ENCODE measurements at places on chromosomes 4 and X.

DNA sequence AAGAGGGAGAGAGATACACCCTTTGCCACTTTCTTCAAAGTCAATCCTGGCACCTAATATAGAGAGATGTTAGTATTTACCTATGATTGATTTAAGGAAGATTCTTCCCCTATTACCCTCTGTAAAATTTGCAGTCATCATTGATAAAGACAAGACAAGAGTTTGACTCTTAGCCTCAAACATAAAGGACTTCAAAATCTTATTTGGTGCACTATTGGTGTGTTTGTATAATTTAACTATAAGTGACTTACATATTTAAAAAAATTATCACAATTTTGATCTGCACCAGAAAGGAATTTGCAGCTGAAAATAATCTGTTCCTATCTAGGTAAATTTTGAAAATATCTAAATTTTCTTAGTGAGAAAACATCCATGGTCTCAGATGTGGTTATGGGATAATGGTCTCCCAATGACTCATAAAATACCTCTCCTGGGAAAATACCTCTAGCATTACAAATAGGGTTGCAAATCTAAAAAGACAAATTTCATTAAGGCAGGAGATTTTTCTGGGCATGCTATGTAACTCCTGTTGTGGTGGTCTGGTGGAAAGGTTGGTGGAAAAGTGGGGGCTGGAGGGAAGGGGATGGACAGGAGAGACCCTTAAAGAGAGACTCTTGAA lies 173.6 kb upstream of the MED14 start:
- DNase-seq = no peak

- no peak for DNase-seq
Observed at GRCh38 chr4:171256223-171256622, 557.0 kb upstream of the GALNTL6 start.

DNA sequence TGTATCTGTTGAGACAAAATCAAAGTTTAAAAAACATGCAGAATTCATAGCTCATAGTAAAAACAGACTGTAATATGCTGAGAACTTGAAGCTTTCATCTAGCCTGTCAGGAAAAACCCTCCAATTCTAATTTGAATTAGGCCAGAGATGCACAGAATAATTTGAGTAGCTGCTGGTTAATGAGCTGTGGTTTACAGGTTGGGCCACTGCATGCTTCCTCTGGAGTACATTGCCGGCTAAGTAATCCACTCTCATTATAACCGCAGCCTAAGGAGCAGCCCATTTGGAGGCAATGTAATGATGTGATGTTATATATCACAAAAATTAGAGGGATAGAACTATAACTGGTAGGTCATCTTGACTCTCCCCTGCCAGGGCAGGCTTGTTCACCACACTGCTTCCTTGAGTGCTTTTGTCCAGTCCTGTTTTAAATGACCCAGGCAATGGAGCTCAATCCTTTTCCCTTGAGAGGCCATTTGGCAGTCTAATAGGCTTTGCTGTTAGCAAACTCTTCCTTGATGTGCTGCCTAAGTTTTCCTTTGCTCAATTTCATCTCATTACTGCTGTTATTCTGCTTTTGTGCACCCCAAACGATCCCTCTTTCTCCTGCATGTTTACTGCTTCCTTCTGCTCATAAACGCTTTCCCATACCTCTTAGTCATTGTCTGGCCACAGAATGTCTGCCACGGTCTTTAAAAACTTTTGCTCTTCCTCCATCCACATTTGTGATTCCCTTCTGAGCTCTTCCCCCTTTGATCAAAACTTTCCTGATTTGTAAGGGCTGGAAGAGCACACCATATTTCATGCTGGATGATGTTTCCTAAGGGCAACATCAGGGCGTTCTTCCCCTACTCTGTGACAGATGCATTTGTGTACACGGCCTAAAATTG lies 230.9 kb downstream of the C4orf33 start:
- peak; percentile 48 for DNase-seq

GRCh38 chrX:632366-633042 lies 1.9 kb downstream of the SHOX start:
- DNase-seq = peak; percentile 45

GRCh38 chrX:15206306-15206705 lies 63.6 kb downstream of the ASB9 start:
- DNase-seq = no peak

GRCh38 chrX:39990388-39990787 lies 107.4 kb downstream of the BCOR start:
- no peak for DNase-seq

- no peak for DNase-seq
Observed at GRCh38 chr4:79831701-79832514, 241.1 kb downstream of the ANTXR2 start.

- no peak for DNase-seq
Observed at GRCh38 chr4:8322794-8323704, 53.5 kb downstream of the HTRA3 start.

DNA sequence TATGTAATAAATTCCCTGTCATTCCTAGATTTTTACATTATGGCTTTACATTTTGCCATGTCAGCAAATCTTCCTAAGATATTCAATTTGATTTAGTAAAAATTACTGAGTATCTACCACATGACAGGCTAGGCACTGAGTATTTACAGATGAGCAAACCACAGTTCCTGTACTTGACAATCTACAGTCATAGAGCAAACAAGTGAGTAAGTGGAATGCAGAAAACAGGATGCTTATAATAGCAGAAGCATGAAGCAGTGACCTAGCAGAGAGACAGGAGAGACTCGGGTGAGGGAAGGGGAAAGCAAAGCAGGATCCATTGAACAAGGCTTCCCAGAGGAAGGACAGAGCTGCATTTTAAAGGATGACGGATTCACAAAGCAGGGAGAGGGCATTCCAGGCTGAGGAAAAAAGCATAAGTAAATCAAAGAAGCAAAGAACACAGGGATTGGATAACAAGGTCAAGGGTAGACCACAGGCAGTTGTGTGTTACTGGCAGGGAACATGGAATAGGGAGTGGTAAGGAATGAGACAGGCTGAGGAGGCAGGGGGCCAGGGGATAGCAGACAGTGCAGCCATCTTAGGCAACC lies 124.7 kb upstream of the C1QTNF7 start:
- DNase-seq = peak; percentile 42

DNA sequence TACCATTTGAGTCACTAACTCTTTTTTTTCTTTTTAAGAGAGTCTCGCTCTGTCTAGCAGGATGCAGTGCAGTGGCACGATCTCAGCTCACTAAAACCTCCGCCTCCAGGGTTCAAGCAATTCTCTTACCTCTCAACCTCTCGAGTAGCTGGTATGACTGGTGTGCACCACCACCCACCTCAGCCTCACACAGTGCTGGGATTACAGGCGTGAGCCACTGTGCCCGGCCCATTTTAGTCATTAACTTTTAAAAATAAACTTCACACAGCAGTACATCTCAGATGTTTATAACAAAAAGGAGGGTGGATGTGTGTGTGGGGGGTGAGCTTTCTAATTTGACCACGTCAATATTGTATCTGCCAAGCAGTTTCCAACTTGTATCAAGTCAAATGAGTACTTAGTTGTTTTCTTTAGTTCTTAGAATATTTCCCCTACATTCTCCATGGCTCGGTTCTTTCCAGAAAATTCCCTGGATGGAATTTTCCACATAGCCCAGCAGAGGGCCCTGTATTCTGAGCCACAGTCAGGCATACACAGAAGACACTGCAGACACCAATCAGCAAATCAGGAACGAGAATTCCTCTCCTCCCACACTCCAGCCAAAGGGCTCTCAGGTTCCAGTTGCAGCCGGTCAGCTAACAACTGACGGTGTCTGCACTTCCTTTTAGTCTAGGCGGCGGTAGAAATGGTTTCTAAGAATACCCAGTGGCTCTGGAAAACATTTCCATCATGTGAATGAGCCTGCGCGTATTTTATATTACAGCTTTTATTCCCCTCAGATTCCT lies 20.1 kb upstream of the ARAF start:
- DNase-seq = peak; percentile 92

DNA sequence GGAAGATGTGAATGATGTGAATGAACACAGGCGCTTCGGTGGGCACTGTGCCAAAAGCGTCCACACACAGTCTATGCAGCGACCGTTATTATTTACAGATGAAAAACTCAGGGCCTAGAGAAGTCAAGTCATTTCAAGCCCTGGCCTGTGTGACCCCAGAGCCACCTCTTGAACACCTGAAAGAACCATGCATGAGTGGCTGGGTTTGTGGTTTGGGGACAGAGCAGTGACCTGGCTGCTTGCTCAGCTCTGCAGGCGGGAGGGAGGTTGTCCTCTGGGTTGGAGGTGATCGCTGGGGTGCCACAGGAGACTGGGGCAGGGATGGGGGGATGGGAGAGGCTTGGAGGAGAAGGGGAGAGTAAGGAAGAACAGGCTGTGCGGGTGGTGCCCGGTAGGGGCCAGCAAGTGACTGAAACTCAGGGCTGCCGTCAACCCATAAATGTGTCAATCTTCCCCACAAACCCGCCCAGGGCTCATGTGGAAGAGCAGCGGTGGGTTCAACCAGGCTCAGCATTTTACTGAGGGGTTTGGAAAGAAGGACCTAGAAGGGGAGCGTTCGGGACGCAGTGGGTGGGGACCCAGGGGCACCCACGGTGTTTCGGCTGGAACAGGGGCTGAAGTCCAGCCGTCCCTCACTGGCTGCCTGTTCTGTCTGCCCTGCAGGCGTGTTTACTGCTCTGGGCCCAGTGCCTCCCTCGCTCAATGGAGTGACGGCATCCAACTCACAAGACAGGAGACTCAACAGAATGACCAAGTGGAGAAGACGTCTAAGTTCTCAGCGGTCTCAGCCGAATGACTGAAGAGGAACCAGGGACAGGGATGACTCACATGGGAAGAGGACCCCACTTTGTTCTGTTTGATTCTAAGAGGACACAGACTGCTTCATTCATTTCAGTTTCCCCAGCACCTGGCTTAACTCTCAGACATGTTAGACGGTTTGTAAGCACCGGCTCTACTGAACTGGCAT lies 167.8 kb downstream of the AFAP1 start:
- no peak for DNase-seq

DNA sequence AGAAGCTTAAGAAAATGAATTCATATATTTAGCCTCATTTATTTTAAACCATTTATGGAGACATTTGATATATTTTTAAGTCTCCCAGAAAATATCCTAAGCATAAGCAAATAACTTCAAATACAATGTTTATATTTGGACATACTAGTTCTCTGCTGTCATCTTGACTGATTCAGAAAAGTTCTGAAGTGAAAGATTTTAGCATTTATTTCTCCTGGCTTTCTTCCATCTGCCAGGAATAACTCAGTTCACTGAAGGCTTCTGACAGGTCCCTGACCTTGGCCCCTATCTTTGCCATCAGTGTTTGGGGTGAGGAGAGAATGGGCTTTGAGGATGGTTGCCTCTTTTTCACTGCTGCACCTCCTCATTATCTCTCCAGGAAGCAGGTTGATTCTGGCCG lies 115.7 kb downstream of the SLIT2 start:
- DNase-seq = no peak

- peak; percentile 80 for DNase-seq
Observed at GRCh38 chrX:17617806-17618205, 119.5 kb upstream of the SCML1 start.

GRCh38 chr4:139054791-139055505 lies 39.4 kb downstream of the NOCT start:
- DNase-seq = no peak

GRCh38 chrX:64976673-64977040 lies 407 bp upstream of the ZC4H2 start:
- no peak for DNase-seq

DNA sequence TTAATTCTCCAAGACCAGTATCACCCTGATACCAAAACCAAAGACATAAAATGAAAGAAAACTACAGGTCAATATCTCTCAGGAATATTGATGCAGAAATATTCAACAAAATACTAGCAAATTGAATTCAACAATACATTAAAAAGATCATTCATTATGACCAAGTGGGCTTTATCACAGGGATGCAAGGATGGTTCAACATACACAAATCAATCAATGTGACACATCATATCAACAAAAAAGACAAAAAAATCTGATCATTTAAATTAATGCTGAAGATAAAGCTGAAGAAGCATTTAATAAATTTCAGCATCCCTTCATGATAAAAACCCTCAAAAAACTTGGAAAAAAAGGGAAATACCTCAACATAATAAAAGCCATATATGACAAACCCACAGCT lies 341.4 kb downstream of the GUCY2F start:
- DNase-seq = no peak

- DNase-seq = peak; percentile 65
Observed at GRCh38 chr4:64584981-64585557, 175.8 kb upstream of the TECRL start.

DNA sequence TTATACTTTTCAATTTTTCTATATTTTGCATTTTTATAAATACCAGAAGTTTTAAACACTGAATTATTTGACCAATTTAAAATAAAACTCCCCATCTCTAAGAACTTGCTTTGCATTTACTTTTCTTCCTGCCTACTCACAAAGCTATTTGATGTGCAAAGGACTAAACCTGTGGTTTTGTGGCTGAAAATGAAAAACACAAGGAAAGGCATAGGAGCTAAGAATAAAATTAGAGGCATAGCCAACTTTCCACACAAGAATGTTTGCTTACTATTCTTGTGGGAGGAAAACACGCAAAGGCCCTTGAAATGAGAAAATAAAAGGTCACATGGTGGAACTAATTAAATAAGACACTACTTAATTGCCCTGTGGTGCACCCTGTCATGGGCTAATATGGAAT lies 221.2 kb downstream of the KLHL13 start:
- DNase-seq = no peak

DNA sequence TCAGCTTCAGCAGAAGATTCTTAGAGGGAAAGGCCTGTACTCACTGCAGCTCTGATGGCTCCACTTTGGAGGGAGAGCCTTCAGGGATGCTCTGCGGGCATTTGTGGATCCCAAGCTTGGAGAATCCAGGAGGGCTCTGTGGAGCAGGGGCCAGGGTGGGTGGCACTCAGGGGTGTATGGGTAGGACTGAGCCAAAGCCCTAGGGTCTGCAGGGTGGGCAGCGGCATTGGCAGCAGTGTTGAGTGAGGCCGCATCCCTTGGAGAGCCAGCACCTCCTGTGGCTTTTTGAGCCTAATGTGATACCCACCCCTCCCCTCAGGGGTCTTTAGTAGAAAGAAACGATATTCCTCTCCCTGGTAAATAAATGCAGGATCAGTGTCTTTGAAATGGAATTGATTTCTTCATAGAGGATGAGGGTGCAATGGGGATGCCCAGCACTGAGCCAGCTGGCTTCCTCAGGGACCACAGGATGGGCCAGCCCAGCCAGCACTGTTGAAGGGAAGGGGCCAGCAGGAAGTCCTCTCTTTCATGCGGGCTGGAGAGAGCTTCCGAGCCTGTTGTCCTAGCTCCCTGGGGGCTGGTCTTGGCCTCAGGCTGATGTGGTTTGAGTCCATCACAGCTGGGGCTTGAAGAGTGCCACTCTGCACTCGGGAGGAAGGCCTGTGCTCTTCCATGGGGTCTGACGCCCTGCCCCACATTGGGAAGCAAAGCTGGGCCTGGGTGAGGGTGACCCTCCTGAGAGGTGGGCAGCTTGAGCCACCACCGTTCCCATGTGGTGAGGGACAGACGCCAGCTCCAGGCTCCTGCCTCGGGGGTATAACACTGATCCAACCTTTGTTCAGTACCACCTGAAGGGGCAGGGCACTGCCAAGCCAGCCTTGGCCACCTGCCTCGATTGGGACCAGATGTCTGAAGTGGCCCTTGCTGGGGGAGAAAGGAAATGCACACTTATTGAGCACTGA lies 49.5 kb downstream of the PSAPL1 start:
- peak; percentile 60 for DNase-seq

- peak; percentile 49 for DNase-seq
Observed at GRCh38 chr4:54440394-54441136, 211.5 kb downstream of the PDGFRA start.

All from eye (tissue), 1 donor.